NCI-H2171 treated with DMSO at 0.1 percent for 48 hours (cell line): ENCODE measurements at places on chromosomes 5 and 9.

DNA sequence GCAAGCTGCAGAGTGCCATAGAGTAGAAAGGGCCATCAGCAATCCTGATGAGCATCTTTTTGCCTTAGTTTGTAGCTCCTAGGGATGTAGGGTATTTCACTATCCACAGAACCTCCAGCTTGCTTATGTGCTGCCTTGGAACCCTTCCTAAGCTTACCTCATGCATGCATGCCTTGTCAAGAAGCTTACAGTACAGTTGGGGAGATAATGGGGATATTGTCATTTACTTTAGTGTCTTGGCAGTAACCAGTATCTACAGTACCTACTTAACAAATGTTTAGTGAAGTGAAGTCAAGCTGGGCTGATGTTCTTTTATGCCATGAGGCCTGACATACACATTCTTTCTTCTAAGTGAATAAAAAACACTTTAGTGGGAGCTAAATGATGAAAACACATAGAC is 164.6 kb upstream of the PPP1R2B start:
- DNase-seq = no peak

GRCh38 chr5:77210964-77211690 is 647 bp downstream of the PDE8B start:
- no peak for DNase-seq

DNA sequence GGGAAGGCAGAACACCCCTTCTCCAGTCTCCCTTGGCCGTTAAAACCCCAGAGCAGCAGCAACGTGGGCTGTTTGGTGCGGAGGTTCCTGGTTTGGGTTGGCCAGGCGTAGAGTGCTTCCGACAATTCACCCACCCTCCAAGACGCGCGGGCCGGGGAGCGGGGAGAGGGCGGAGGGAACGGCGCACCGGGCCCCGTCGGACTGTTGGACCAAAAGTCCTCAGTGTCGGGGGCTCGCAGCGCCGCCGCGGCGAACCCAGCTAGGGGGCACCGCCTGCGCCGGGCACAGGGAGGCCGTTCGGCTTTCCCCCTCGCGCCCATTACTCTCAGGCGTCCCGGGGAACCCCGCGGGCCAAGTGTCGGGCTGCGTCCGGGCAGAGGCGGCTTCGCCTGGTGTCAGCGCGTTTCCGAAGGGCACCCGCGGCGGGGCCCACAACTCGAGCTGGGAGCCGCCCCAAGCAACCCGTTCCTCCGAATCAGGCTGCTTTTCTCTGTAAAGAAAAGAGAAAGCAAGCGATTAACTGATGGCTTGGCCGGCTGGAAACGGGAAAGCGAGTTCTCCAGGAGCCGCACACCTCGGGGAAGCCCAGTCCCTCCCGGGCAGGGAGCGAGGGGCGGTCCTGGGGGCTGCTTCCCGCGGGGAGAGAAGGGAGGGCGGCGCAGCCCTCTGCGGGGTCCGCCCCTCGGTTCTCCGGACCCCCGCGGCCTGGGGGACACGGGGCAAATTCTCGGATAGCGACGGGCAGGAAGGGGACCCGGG is 145.5 kb downstream of the ERCC6L2 start:
- DNase-seq = peak; percentile 9

- peak; percentile 33 for DNase-seq
Measured at GRCh38 chr5:95960667-95961616, 709 bp downstream of the ELL2 start.
